ENCODE measurements at places on chromosomes 2 and 18. TPM values are rescaled to one million over a fixed set of nuclear protein-coding genes. Genes with fewer than 3 reads are reported as not detected.

GRCh38 chr2:54936766-54937165, 113.5 kb downstream of the RTN4 start:
- no peaks in the 10 kb centered on the region for H3K36me3 ChIP-seq
- H3K4me3 ChIP-seq = no peak overlapping the region
- no peak overlapping the region for H3K27ac ChIP-seq
- H3K27me3 ChIP-seq = peaks cover 2% of the 10 kb centered on the region

RTP5 gene
- total RNA-seq = 0.60 TPM

GALNT5 gene
- not detected for total RNA-seq

TXNDC2 gene
- total RNA-seq = not detected

HSBP1L1 gene
- 14.0 TPM for total RNA-seq

DNA sequence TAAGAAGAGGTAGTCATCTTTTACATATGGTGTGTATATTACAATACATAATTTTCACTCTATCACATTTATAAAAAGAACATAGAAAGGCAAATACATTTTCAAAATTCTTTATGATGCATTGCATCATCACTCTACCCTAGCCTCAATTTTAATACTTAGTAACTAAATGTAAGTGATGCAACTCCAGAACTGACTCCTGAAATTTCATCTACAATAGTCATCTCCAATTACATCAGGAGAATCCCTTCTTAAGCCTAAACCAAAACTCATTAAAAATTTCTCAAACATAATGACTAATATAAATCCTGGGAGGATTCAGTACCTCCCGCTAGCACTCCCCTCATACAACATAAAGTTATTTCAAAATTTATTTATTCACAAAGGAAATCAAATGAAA, 15.9 kb downstream of the TMX3 start:
- peaks cover 25% of the 10 kb centered on the region for H3K36me3 ChIP-seq
- no peaks in the 10 kb centered on the region for H3K27me3 ChIP-seq
- no peak for DNase-seq
- H3K27ac ChIP-seq = no peak overlapping the region
- no peak overlapping the region for H3K4me3 ChIP-seq

GREB1L gene
- total RNA-seq = not detected

- H3K4me1 ChIP-seq = peaks cover 7% of the 10 kb centered on the region
- peaks cover 8% of the 10 kb centered on the region for H3K36me3 ChIP-seq
- no peak overlapping the region for H3K4me3 ChIP-seq
These were observed 11.2 kb downstream of the ZNF142 start for GRCh38 chr2:218648088-218648786.

DNA sequence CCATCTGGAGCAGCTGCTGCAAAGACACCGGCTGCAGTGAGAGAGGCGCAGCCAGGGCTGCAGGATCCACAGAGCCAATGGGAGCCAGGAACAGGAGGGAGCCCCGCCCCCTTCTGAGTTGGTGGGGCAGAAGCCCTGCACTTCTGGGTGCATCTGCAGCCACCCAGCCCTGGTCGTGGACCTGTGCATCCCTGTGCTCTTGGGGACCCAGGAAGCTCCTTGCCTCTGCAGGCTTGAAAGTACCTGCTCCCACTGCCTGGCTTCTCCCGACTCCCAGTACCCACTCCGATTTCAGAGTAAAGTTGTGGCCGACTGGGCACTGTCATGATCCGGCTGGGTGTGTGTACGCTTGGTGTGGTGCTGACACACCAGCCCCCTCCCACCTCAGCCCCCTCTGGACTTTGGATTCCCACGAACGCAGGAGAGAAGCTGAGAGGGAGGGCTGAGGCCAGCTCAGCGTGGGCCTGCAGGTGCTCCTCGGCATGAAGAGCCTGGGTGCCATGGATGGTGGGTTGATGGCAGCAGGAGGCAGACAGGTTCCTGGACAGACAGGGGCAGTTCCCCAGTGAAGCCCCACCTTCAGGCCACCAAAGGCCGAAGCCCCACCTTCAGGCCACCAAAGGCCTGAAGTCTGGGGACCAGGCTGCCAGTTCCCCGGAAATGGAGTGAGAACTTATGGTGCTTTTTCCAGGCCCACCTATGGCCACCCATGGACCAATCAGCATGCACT, 34.9 kb downstream of the LRRTM4 start:
- no peak for DNase-seq
- no peak overlapping the region for H3K4me3 ChIP-seq
- no peaks in the 10 kb centered on the region for H3K36me3 ChIP-seq
- no peaks in the 10 kb centered on the region for H3K4me1 ChIP-seq
- H3K27me3 ChIP-seq = no peaks in the 10 kb centered on the region

ALK gene
- total RNA-seq = not detected

GRCh38 chr2:109138449-109138848, 9.4 kb downstream of the SH3RF3 start:
- no peaks in the 10 kb centered on the region for H3K36me3 ChIP-seq
- no peak overlapping the region for H3K27ac ChIP-seq
- peaks cover 10% of the 10 kb centered on the region for H3K4me1 ChIP-seq

CCDC68 gene
- not detected for total RNA-seq

CARF gene
- total RNA-seq = 16.9 TPM

MC2R gene
- total RNA-seq = not detected

DNA sequence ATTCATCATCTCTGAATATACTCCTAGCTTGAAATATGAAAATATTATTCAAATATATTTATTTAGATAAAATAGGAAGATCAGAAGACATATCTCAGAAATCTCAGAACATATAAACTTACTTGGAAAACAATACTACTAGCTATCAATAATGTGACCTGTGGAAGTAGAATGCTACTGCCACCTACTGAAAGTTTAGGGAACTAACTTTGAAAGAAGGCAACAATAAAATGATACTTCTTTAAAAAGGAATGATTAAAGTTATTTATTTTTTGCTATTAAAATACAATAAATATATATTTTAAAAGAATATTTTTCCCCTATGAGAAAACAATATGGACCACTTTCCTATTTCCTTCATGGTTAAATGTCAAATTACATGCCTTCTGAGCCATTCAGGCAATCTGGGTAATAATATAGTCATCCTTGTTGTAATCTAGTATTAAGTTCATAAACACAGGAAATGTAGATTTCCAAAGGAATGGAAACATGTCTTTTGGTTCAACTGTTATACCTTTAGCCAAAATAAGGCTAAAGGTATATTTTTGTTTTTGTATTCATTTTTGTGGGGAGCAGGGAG, 26.0 kb downstream of the ACADL start:
- peaks cover 3% of the 10 kb centered on the region for H3K4me1 ChIP-seq
- no peak overlapping the region for H3K4me3 ChIP-seq
- no peaks in the 10 kb centered on the region for H3K36me3 ChIP-seq
- no peak for DNase-seq
- H3K27ac ChIP-seq = no peak overlapping the region
- H3K27me3 ChIP-seq = peaks cover 6% of the 10 kb centered on the region

DSC2 gene
- total RNA-seq = not detected

AOX1 gene
- not detected for total RNA-seq

Measured in activated naive CD8-positive, alpha-beta T cell treated with anti-CD3 and anti-CD28 coated beads, Interleukin-2, amount 10 ng/mL, durations not matched to agents 7 days and 5 days (primary cell).